Common myeloid progenitor, CD34-positive (primary cell): ENCODE measurements at places on chromosomes 11 and 22.

DNA sequence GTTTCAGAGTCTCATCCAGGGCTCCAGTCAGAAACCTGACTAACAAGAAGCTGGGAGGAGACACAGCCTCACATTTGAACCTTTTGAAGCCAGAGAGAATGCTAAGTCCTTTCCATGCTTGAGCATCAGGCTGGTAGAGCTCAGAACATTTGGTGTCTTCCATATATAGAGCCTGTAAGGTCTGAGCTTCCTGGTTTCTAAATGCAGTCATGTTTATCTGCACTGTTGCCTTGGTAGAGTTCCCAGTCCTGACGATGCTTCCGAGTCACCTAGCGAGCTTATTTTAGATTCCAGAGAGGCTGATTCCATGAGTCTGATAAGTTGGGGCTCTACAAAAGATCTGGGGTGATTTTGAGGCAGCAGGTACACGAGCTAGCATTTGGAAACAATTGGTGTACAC lies 68.4 kb upstream of the SORL1 start:
- no peak for DNase-seq

DNA sequence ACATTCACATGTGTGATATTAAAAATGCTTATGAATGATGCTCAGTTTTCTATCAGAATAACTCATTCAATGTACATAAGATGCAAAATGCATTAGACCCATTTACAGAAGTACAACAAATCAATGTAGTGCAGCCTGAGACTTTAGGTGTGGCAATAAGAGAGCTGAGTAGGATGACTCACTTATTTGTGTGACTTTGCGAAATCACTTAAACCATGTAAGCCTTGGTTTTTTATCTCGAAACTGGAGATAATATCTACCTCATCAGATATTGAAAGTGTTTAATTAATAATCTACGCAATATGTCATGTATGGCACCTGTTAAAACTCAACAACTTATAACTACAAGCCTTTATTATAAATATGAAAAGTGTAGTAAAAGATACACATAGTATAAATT lies 105.7 kb upstream of the LUZP2 start:
- no peak for DNase-seq

- DNase-seq: no peak
Observed at GRCh38 chr11:121800731-121801393, 315.2 kb downstream of the BLID start.

DNA sequence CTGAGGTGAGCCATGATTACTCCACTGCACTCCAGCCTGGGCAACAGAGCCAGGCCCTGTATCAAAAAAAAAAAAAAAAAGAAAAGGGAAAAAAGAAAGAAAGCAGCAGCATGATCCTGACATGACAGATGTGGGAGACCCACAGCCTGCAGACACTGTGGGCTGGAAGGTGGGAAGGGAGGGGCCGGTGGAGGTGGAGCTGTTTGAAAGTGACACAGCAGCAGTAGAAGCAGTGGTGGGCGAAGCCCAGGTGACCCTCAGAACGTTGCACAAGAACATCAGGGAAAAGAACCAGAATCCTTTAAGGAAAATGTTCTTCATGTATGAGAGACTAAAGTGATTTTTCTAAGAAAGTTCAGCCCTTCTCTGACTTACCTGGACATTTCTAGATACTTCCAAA lies 26.3 kb upstream of the SCGB1A1 start:
- DNase-seq: no peak

- no peak for DNase-seq
Observed at GRCh38 chr11:8192896-8193209, 24.0 kb upstream of the RIC3 start.

GRCh38 chr22:47623763-47624148 lies 861.3 kb downstream of the TBC1D22A start:
- no peak for DNase-seq

DNA sequence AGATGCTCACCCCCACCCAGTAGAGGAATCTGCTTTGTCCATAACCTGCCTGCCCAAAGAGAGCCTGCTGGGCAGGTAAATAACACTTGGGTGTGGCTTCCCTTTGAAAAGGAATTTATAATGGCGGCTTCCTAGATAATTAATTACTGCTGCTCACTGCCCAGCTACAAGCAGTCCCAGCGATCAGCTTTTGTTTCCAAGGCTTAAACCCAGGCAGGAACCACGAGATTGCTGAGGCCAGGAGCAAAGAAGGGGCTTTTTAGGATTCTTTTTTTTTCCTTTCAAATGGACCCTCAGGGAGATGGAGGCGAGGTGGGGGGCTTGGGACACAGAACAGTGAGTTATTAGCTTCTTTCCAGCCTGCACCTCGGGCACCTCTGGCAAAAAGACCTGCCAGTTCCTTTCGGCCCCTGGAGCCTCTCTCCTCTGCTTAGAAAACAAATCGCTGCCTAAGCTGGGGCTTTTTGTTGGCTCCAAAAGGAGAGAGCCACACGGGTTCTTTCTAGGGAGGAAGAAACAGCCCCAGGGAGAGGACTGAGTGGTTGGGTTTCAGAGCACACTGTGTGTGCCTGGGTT lies 107.2 kb downstream of the TSPAN18 start:
- DNase-seq: no peak

GRCh38 chr22:29385748-29386147 lies 2.6 kb downstream of the AP1B1 start:
- peak; percentile 53 for DNase-seq

DNA sequence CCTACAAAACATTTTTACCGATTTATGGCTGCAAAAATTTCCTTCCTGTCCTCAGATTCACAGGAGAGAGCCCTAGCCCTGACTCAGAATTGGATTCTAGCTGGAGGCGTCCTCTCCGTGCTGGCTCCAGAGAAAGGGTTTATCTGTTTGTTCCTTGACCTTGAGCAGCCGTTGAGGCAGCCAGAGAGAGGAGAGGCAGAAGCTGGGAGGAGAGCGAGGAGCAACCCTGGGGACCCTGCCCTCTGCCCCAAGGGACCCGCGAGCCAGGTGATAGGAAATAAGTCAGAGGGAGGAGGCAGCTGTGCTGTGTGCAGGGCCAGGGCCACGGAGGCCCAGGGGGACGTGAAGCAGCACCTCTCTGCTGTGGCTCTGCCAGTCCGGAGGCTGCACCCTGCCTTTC lies 75.6 kb downstream of the IGLL1 start:
- DNase-seq: no peak

- DNase-seq: no peak
Observed at GRCh38 chr22:29032014-29032475, 29.6 kb downstream of the C22orf31 start.

GRCh38 chr22:31275018-31275417 lies 17.3 kb downstream of the PIK3IP1 start:
- no peak for DNase-seq

- no peak for DNase-seq
Observed at GRCh38 chr11:110713449-110713776, 1.2 kb upstream of the ARHGAP20 start.

DNA sequence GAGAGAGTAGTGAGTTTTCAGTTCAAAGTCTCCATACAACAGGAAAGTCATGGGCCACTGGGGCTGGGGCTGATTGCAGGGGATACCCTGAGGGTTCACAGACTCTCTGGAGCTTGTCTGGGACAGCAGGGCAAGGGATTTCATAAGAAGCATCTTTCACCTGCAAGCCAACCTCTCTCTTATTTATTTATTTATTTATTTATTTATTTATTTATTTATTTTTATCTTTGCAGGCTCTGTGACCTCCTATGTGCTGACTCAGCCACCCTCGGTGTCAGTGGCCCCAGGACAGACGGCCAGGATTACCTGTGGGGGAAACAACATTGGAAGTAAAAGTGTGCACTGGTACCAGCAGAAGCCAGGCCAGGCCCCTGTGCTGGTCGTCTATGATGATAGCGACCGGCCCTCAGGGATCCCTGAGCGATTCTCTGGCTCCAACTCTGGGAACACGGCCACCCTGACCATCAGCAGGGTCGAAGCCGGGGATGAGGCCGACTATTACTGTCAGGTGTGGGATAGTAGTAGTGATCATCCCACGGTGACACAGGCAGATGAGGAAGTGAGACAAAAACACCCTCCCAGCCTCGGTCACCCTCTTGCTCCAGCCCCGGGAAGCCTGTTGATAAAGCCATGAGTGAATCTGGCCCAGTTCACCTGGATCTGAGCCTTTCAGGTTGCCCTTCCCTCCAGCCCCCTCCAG lies 68.4 kb downstream of the GGTLC2 start:
- DNase-seq: no peak

GRCh38 chr22:24157822-24158135 lies 23.5 kb upstream of the SUSD2 start:
- DNase-seq: no peak

DNA sequence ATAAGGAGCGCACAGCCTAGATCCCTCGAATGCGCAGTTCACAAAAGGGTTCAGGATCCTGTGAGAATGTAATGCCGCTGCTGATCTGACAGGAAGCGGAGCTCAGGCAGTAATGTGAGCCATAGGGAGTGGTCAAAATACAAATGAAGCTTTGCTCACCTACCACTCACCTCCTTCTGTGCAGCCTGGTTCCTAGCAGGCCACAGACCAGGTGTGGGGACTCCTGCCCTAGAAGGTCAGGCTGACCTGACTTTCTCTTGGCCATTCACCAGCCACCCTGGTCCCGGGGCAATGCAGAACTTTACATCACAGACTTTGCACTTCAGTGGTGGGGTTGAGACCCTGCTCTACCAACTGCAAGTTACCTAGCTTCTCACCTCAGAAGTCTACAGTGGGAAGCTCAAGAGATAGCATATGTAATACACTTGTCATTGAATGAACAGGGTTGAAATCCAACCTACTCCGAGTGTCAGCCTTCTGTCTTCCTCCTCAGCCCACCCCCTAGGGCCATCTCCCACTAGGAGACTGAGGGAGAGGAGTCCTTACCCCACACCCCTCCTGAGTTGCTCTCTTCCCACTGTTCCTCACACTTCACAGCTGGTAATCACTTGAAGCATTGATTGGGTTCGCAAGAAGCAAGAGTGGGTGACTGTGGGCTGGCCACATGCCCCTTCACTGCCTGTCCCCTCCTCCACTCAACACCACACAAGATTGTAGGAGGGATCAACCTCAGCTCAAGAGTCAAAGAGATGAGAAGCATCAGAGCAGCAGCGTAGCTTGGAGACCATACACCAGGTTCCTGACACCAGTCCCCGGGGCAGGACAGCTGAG lies 2.0 kb upstream of the KCNJ1 start:
- DNase-seq: no peak

- no peak for DNase-seq
Observed at GRCh38 chr22:17973217-17973616, 51.1 kb downstream of the MICAL3 start.
